ENCODE measurements at places on chromosomes 1 and 21.

- no peak for DNase-seq
Observed at GRCh38 chr1:246063013-246063616, 444.0 kb downstream of the SMYD3 start.

DNA sequence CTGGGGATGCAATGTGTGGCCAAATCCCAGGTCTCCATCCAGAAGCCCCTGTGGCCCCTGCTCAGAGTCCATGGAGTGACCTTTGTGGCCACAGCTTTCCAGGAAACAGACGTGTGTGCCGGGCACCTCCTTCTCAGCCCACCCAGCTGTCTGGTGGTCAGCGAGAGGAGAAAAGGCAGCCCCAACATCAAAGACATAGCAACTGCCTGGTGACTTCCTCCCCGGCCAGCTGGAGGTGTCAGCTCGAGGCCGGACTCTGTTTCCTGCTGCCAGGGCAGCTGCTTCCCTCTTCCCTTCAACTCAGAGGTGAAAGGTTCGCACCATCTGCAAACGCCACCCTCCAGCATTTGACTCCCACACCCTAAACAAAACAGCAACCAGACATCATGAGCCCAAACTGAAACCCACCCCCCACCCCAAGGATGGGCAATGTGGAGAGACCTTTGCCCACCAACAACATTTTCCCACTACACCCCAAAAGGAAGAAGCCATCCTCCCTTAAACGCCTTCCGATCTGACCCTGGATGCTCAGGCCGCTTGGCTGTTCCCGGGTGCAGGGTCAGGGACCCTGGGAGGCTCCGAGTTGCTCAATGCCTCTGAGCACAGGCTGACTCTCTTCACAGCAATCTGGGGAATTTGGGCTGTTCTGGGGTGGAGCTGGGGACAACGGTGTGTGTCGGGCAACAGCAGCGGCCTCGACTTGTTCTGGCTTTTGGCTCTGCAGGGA lies 162.3 kb downstream of the PSMG1 start:
- peak; percentile 35 for DNase-seq

GRCh38 chr1:167064621-167065020 lies 25.6 kb downstream of the GPA33 start:
- DNase-seq: no peak

DNA sequence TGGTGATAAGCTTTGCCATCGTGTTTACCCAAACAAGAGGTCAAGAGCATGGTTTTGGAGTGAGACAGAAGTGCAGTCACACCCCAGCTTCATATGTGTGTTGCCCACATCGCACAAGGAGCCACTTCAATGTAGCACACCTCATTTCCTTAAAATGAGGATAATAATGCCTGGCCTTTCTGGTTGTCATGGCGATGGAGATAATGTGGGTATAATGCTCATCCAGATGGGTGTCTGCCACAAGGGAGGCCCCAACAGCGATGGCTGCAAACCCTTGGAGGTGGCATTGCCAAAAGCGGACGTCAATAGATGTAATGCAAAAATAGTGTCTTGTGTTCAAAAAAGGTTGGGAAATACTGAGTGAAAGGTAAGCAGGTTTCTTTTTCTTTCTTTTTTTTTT lies 83.1 kb upstream of the AJAP1 start:
- no peak for DNase-seq

- DNase-seq: no peak
Observed at GRCh38 chr1:43021547-43022474, 63.1 kb upstream of the SLC2A1 start.

GRCh38 chr1:47562799-47563198 lies 125.0 kb downstream of the FOXD2 start:
- no peak for DNase-seq

- no peak for DNase-seq
Observed at GRCh38 chr1:175978476-175978875, 228.6 kb downstream of the COP1 start.

- DNase-seq: no peak
Observed at GRCh38 chr1:26078286-26079177, 11.1 kb upstream of the TRIM63 start.

DNA sequence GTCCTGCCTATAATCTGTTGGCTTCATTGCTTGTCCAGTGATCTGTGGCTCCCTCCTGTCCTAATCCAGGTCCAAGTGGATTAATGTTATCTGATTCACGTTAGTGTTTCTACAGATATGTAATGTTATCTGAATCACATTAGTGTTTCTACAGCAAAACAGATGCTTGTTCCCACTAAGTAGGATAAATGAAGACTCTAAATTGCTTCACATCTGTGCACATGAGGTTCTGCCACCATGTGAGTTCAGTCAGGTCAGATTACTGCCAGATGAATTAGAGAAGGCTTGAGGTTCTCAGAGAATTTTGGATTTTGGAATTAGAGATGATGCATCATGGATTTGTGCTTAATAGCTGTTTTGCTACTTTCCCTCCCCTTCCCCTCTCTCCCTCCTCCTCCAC lies 13.2 kb downstream of the DISC1 start:
- DNase-seq: no peak

DNA sequence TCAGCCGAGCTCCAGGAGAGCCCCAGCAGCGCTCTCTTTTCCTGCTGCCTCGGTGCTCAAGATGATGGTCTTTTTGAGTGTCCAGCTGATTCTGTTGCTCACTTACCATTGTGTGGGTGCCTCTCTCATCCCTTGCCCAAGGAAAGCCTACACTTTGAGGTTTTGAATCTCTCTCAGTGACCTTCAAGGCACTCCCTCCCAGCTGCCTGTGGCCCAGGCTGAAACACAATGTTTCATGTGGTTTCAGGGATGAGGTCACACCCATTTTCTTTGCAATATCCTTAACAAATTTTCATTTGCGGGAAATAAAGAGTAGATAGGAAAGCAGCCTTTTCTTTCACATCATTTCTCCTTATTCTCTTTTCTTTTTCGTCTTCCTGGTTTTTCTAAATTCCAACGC lies 12.6 kb upstream of the MRPS14 start:
- no peak for DNase-seq

DNA sequence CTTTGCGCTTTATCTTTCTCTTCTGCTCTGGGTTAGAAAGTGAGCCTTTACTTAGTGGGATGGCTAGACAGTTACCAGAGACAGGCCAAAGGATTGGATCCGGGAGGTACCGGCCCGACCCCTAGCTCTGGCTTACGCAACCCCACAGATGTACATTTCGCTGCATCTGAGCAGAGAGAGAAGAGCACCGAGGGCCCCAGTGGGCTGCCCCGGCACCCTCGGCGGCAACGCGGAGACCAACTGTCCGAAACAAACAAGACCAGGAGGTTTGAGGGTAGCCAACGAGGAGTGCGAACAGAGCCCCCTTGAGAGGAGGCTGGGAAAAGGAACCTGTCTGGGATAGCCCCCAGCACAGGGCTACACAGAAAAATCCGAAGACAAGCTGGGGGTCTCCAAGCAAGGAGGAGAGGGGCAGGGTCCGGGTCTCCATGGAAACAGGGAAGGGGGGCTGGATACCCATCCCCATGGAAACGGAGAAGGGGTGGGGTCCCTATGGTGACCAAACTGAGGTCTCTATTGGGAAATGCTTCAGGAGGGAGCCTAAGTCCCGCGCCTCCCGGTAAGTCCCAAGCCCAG lies 373 bp downstream of the MTF1 start:
- DNase-seq: no peak

All from HFFc6 (cell line).